Activated CD4-positive, CD25-positive, alpha-beta regulatory T cell treated with anti-CD3 and anti-CD28 coated beads, Interleukin-2, amount 50 U/mL, for 72 hours (primary cell): ENCODE measurements at places on chromosomes 4 and X.

GRCh38 chrX:2320580-2321327 lies 180.0 kb downstream of the DHRSX start:
- no peak for DNase-seq

DNA sequence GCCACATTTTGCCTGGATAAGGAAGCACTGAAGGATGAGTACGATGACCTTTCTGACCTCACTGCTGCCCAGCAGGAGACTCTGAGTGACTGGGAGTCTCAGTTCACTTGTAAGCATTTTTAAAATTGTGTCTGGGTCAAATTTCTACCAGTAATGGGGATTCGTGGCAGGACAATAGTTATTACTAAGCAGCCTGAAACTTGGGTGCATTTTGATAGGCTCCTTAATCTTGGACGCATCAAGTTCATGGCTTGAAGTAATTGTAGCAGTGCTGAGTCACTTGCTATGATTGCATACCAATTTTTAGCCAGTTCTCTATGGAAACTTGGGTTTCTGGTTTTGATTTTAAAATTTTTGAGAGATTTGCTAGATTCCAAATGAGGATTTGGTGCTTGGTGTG lies 4.3 kb downstream of the PGRMC1 start:
- DNase-seq: no peak

- DNase-seq: no peak
Observed at GRCh38 chr4:165410214-165410613, 31.4 kb downstream of the CPE start.

- no peak for DNase-seq
Observed at GRCh38 chr4:150141756-150142155, 63.5 kb downstream of the DCLK2 start.

DNA sequence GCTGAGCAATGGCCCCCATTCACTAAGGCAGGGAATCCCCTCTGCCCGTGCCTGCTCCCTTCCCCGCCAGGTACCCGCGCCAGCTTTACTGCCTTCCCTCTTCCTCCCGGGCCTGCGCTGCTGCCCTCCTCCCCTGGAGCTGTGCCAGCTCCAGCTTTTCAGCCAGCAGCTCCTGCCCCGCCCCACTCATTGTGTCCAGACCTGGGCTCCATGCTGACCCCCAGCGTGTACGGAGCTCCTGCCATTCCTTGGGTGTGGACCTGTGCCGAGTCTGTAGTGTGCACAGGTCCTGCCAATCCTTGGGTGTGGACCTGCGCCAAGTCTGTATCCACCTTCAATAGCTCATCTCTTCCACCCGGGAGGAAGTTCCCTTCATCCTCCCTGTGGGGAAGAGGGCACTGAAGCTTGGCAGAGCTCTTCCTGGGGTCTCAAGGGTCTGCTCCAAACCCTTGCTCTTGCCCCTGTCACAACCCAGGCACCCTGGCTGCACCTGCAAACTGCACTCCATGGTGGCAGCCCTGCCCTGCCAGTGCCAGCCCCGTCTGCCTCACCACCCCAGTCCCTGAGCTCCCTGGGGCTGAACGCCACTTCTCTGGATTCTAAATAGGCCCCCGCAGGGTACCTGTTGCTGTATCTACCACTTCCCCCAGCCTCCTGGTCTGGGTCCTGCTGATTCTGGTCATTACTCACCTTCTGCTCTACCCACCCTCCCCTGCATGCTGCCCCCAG lies 63.9 kb downstream of the TRMT44 start:
- DNase-seq: no peak

GRCh38 chr4:31645236-31645635 lies 925.1 kb downstream of the PCDH7 start:
- no peak for DNase-seq

DNA sequence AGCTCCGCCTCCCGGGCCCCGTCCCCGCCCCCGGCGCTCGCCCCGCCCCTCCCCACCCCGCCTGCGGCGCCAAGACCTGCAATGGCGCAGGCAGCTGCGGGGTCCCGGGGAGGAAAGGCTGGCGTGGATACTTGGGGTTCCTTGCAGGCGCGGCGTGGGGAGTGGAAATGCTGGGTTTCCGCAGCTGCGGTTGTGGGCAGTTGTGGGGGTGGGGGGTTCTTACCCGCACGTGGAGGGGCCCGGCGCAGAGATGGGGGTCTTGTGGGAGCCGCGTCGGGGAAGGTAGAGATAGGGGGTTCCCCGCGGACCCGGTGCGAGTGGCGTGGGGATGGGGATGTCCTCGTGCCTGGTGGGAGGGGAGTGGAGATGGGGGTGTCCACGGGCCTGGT lies 680 bp upstream of the ASMTL start:
- DNase-seq: no peak

GRCh38 chr4:148044912-148045352 lies 313.0 kb downstream of the ARHGAP10 start:
- no peak for DNase-seq

- DNase-seq: no peak
Observed at GRCh38 chrX:42496239-42496638, 281.7 kb downstream of the PPP1R2C start.

GRCh38 chrX:150256297-150256650 lies 106.8 kb upstream of the MAMLD1 start:
- DNase-seq: no peak

DNA sequence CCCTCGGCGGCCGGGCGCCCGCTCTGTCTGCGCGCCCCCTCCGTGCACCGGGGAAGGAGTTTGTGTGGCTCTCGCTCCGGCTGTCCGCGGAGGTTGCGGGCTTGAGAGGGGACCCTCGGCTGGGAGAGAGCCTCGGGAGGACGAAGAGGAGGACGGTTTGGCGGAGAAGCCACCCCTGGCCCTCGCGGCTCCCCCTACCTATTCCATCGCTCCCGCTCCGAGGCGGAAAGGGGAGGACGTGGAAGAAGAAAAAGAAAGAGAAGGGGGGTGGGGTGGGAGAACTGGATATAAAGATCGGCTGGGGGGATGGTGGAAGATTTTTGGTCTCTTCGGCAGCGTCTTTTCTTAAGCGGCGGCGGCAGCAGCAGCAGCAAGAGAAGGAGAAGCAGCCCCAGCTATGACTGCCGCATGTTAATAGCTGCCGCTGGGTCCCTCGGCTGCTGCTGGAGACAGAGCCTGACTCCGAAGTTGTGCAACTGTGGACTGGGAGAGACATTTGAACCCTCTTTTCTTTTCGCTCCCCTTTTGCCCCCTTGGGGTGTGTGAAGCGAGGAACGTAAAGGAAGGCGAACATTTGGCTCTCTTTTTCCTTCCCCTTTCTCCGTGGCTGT lies 895 bp downstream of the ADGRL3 start:
- DNase-seq: no peak

DNA sequence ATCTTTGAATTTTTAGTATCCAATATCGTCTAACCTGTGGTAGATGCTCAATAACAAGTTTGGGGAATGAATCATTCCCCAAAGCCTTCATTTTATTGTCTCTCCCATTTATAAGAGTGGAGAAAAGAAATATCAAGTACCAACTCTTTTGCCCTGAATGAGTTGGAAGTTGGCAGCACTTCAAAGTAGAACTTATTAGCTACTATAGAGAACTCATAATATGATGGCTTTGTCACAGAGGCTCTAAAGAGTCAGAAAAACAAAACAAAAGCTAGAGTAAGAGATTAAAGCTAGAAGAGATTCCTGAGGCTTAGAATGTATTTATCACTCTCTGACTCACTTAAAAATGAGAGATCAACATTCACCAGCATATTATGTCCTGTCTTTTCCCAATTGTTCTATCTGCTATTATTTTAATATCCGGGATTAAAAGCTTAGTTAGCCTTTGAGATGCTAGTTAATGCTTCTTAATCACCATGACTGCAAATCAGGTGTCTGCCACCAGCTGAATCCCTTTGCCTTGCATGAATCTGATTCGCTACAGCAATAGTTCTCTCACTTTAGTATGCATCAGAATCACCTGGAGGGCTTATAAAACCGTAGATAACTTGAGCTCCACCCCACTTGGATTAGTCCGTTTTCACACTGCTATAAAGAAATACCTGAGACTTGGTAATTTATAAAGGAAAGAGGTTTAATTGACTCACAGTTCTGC lies 77.9 kb downstream of the PALLD start:
- no peak for DNase-seq

DNA sequence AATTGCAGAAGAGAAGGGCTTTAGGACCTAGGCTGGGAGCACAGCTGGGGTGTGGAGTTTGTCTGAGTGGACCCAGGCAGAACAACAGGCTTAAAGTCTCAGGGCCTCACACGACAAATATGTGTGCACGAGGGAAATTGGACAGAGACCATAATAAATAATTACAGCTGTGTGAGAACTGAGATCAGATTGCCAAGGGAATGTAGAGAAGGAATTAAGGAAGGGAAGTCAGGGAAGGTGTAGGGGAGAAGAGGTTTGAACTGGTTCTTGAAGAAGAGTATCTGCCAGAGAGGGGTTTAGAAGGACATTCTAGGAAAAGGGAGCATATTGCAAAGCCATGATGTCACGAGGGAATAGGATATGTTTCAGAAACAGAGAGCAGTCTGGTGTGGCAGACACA lies 120.7 kb upstream of the TSPAN5 start:
- DNase-seq: no peak

- DNase-seq: no peak
Observed at GRCh38 chrX:136063340-136064079, 78.3 kb downstream of the SLC9A6 start.

DNA sequence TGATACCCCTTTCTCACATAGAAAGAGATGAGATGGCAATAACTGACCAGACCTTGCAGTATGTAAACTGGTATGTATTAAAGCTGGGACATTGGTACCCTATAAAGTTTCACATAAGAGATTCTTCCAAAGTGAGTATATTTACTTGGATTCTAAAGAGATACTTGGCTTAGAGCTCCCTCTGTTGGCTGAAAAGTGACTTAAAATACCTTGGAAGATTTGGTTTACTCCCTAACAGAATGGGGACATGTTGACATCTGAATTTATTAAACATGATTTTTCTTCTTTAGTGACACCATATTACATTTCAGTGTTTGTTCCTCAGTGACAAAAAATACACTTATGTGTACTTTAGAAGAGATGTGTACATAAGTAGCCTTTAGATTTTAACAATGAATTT lies 47.9 kb upstream of the RGN start:
- no peak for DNase-seq

DNA sequence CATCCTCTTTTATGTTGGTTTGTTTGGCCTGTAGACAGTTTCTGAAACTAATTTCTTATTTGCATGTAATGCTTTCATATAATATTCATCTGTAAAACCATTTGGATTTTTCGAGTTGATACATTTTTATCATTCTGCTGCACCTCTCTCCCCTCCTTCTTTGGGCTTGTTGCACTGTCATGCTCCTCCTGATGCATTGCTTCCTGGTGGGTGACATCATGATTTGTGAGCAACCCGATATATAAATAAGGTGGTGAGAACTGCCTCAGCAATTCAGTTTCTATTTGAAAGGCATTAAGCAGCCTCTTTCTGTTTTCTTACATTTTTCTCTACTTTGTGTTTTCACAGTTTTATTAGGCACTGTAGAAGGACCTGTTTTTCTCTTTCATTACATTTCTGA lies 515.7 kb downstream of the RPA4 start:
- DNase-seq: no peak

GRCh38 chr4:128386761-128387599 lies 99.4 kb upstream of the PGRMC2 start:
- DNase-seq: no peak
